ENCODE measurements at places on chromosomes 1 and 21. TPM values are rescaled to one million over a fixed set of nuclear protein-coding genes. Genes with fewer than 3 reads are reported as not detected.

DNA sequence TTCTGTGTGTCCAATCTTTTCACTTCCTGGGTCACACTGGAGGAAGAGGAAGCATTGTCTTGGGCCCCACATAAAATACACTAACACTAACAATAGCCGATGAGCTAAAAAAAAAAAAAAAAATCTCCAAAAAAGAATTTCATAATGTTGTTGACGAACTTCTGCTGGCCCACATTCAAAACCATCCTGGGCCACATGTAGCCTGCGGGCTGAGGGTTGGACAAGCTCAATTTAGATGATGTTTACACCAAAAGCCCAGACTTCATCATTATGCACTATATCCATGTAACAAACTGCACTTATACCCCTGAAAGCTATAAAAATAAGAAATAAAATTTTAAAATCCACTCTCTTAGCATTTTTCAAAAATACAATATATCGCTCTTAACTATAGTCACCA lies 187.8 kb upstream of the PTBP2 start:
- DNase-seq, result no peak

The DIRAS3 gene
- 0.47 TPM for total RNA-seq

DNA sequence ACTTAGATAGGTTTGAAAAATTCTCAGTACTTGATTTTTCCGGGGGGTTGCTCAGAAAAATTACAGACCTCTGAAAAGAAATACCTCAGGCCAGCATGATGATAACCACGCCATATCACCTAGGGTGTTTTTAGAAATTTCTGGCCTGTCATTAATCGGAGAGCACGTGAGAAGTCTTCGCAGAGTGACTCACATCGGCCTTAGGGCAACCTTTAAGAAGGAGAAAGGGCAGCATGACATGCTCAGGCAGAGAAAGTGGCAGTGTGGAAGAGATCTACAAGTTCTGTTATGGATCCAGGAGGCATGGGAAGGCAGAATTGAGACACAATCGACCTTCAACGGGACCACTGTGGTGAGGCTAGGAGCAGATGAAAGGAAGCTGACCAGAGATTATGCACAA lies 506.3 kb downstream of the LMO4 start:
- DNase-seq, result no peak

The KIAA0040 gene
- 26.4 TPM for total RNA-seq

- no peak for DNase-seq
Measured at GRCh38 chr1:23601968-23602876, 42.9 kb upstream of the ID3 start.

The DNAI4 gene
- total RNA-seq, result 1.2 TPM

The FMO5 gene
- 0.22 TPM for total RNA-seq

The SPRR1A gene
- total RNA-seq, result not detected

GRCh38 chr1:175188936-175189335 lies 3.6 kb downstream of the KIAA0040 start:
- DNase-seq, result peak; percentile 59

DNA sequence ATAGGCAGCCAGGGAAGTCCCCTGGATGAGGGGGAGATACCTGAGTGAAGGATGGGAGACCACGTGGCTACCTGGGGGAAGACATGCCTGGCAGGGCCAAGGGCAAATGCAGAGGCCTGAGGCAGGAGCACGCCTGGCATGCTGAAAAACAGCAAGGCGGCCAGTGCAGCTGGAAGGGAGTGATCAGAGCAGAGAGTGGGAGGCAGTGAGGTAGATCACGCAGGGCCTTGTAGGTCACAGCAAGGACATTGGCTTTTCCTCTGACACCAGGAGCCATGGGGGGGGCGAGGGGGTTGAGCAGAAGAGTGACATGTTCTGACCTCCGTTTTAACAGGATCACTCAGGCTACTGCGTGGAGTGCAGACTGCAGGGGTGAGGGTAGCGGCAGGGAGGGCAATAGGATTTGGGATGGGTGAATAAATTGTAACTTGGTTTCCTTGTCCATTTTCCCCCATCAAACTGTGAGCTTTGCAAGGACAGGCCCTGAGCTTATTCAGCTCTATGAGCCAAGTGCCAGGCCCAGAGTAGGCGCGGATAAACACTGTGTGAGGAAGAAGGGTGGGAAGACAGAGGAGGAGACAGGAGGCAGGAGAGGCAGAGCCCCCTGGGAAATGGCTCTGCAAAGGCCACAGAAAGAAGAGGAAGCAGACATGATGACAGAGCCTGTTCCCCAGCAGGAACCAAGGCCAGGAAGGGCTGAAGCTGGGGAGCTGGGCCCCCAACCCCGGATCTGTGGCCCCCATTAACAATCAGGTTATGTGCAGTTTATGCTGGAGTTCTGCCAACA lies 16.6 kb downstream of the IFI6 start:
- no peak for DNase-seq

DNA sequence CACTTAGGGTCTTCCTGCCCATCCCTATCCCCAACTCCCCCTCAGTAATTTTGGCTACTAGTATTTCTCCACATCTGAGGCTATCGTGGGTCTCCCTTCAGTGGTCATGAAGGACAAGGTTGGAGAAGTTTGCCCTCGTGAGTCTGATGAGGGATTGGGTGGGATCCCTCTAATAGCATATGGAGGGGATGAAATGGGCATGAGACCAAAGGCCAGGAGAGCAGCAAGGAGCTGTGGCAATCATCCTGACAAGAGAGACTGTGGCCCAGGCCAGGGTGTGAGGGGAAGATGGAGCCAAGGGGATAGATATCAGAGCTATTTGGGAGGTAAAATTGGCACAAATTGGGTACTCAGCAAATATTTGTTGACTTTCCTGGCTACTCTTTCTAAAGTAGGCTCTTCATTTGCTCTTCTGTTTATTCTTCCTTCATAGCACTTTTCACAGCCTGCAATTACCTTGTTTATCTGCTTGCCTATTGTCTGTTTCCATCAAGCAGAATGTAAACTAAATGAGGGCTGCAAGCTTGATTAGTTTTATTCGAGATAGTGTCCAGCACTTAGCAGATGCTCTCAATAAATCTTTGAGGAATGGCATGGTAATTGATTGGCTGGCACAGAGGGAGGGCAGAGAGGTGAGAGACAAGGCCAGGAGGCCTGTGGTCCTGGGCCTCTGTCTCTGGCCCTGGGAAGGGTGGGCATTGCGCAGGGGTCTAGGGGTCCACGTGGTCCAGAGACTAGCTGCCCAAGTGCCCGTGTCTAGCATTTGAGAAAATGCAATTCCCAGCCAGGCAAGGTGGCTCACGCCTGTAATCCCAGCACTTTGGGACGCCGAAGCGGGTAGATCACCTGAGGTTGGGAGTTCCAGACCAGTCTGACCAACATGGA lies 1.5 kb upstream of the PLK3 start:
- DNase-seq, result no peak

GRCh38 chr1:158331106-158331425 lies 265 bp downstream of the CD1B start:
- DNase-seq, result no peak

The SLFNL1 gene
- 0.08 TPM for total RNA-seq

DNA sequence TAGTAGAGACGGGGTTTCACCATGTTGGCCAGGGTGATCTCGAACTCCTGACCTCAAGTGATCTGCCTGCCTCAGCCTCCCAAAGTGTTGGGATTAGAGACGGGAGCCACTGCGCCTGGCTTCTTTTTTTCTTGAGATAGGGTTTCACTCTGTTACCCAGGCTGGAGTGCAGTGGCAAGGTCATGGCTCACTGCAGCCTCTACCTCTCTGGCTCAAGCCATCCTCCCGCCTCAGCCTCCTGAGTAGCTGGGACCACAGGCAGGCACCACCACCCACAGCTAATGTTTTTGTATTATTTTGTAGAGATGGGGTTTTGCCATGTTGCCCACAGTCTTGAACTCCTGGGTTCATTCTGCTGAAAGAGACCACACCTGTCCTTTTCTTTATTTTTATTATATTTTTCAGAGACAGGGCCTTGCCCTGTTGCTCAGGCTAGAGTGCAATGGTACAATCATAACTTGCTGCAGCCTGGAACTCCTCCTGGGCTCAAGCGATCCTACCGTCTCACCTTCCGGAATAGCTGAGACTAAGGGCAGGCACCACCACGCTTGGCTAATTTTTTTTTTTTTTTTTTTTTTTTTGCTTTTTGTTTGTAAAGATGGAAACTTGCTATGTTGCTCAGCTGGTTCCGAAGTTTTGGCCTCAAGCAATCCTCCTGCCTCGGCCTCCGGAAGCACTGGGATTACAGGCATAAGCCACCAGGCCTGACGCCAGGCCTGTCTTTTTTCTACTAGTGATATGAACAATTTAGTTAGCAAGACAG lies 3.1 kb downstream of the LMNA start:
- DNase-seq, result no peak

GRCh38 chr1:89363638-89364536 lies at the start of gene GBP6:
GBP6 (plus strand) TSS chr1:89364059; CDS start chr1:89368552, 4,493 bp downstream.
- no peak for DNase-seq

The RAD54L gene
- 61.8 TPM for total RNA-seq

GRCh38 chr1:85225624-85226380 lies 25.0 kb upstream of the SYDE2 start:
- no peak for DNase-seq

GRCh38 chr1:154466921-154467417 lies 35.0 kb upstream of the TDRD10 start:
- DNase-seq, result no peak

DNA sequence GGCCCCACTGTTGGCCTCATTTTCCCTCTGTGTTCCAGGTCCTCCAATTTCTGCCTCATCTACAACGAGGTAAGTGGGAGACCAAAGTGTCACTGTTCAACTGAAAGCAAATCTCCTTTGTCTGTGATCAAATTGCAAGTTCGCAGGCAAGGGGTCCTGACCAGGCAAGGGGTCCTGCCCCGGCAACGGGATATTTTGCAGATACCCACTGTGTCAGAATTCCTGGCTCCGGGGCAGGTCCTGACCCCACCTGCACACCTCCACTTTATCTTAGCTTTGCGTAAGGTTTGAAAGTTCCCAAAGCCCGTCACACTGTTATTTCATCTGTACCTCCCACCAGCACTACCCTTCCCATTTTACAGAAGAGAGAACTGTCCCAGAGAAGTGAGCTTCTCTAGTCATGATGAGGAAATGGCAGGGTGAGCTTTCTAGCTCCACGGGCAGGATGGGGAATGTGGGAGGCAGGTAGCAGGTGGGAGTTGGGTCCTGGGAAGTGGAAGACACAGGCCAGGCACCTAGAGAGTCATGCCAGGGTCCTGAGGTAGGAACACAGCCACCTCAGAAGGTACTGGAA lies 32.0 kb upstream of the CSF1 start:
- no peak for DNase-seq

DNA sequence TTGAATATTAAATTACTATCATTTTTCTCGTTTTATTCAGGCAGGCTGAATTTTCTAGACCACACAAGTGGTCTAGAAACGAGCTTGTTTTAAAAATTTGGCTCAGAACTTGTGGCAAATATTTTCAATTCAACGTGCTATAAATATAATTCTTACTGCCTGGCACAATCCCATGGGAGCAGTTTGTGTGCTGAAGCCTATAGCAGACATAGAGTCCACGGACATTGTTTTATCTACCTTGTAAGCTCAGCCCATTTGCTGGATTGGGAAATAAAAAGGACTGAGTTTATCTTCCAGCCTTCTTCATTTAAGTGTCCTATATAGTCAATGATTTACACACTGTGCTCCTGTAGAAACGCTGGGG lies 103.4 kb downstream of the ZBTB18 start:
- DNase-seq, result no peak

The ELF3 gene
- total RNA-seq, result 0.30 TPM

DNA sequence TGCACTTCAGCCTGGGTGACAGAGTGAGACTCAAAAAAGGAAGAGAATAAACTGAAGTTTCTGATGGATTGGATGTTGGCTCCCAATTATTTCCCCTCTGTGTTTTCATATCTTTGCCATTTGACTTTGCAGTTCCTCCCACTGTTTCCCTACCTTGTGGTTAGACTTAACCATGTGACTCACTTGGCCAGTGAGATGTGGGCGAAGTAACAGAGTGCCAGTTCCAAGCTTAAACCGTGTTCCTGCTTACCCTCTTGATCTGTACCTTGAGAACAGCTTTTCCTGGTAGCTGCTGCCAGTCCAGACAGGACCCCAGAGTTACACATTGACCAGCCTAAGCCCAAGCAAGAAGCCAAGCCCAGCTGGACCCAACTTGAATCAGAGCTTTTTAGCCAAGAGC lies 323.4 kb downstream of the LTN1 start:
- no peak for DNase-seq

The VAV3 gene
- 4.6 TPM for total RNA-seq

The SPRR4 gene
- not detected for total RNA-seq

The FALEC gene
- total RNA-seq, result not detected

DNA sequence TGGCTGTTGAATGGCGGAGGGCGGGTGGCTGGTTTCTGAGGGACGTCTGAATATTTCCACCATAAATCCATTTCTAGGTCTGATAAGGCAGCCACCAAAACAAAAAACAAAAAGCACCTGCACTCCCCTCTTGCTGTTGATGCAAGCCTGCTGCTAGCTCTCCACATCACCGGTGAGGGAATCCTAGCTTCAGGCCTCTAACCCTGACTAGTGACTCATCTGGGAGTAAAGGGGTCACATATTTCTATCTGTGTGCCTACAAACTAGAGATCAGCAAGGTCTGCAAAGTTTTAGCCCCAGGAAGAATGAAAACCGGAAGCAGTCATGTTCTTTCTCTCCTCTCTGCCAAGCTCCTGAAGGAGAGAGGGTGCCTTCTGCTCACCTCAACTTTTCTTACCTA lies 10.3 kb upstream of the ERMAP start:
- DNase-seq, result no peak

The GNB1 gene
- 360 TPM for total RNA-seq

- no peak for DNase-seq
Measured at GRCh38 chr1:151146072-151146411, 389 bp downstream of the SEMA6C start.

GRCh38 chr1:46369542-46370213 lies 24.4 kb upstream of the FAAH start:
- no peak for DNase-seq

DNA sequence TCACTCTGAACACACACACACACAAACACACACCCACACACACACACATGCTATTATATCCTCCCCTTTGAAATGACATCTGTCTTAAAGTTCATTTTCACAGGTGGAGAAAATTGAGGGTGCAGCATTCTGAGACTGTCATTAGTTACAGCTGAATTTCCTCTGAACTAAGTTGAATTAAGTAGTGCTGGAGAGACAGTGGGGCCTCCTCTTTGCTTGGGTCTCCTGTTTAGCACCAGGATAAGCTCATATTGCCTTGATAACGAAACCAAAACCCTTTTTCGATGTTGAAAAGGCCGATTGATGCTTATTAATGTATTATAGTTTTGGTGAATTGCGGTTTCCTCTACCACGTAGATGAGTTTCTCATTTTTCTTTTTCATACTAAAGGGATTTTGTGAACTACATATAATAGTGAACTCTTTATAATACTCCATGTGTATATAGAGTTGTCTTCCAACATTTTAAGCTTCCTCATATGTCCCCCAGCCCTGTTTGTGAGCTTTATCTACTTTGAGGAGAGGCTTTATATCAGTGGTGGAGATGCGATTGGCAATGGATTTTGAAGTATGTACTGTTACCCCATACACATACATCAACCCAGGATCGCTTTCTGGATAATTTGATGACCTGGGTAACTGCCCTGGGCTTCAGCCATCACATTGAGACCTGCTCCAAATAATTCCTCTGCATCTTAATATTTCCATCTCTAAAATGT lies 17.4 kb downstream of the DYNLT5 start:
- no peak for DNase-seq

- no peak for DNase-seq
Measured at GRCh38 chr1:215482079-215482478, 85.0 kb upstream of the KCTD3 start.

All from activated naive CD8-positive, alpha-beta T cell treated with anti-CD3 and anti-CD28 coated beads for 36 hours (primary cell).